Left renal cortex interstitium (tissue), 4 donors: ENCODE measurements at places on chromosomes 16 and 17.

DNA sequence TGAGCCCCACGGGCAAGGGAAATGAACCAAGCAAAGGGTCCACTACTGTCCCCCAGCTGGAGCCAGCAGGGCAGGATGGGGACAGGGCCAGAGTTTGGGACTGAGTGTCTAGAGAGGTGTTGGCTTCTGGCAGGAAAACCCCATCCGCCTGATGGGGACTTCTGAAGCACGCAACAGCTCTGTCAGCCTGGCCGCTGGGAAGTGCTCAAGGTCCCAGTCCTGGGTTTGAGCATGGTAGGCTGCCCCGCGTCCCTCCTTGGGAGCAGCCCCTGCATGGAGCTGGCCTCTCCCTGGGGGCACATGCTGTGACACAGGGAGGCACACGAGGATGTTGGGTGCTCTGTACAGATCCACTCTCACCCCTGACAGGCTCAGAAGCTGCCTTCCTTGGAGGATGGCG is 14.6 kb downstream of the ACE start:
- no peak for DNase-seq

GRCh38 chr16:72829846-72830775 is 217.8 kb downstream of the ZFHX3 start:
- no peak for DNase-seq

- DNase-seq: no peak
Measured at GRCh38 chr16:31400191-31400590, 7.1 kb downstream of the ITGAD start.

DNA sequence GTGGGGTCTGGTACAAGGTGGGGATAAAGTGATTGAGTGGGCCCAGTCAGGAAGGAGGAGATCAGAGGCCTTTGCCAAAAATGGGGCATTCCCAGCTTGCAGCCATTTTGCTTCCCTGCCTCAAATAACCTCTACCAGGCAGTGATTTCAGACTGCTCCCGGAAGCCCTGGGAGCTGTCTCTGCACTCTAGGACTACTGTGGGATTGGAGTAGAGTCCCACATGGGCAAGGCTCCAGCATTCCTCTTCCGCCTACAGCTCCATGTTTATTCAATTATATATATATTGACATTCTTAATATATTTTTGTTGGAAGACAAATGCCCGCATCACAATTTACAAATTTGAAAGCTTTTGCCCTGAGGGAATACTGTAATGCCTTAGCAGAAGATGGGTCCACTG is 13.5 kb downstream of the SUPT6H start:
- no peak for DNase-seq

- DNase-seq: no peak
Measured at GRCh38 chr17:80511222-80512180, 33.1 kb upstream of the RPTOR start.

GRCh38 chr17:33243732-33244131 is 49.4 kb downstream of the ASIC2 start:
- no peak for DNase-seq

DNA sequence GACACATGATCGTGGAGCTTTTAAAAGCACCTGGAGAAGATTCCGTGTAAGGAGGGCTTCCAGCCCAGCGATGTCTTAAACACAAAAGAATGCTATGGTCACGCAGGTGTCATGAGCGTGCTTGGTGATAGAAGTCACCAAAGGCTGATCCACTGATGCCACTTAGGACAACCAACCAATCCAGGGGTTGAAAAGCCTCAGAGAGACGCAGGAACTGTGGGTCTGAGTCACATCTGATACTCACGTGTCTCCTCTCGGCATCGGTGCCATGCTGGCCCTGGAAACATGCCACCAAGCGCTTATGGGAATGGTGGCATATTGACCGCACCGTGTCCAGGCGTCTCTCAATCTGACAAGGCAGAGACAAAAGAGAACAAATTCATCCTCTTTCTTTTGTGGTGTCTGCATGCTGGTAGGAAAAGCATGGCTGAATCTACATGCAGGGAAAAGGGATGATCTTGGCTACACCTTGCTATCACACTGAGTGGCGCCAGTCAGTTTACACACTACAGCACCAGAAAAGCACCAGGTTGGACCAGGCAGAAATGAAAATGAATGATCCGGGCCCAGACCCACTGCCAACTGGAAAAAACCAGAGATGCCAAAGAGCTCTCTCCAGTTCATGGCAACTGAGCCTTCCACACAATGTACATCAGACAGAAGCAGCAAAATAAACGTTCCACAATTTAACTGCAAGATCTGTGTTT is 38.0 kb downstream of the ARHGAP17 start:
- no peak for DNase-seq

DNA sequence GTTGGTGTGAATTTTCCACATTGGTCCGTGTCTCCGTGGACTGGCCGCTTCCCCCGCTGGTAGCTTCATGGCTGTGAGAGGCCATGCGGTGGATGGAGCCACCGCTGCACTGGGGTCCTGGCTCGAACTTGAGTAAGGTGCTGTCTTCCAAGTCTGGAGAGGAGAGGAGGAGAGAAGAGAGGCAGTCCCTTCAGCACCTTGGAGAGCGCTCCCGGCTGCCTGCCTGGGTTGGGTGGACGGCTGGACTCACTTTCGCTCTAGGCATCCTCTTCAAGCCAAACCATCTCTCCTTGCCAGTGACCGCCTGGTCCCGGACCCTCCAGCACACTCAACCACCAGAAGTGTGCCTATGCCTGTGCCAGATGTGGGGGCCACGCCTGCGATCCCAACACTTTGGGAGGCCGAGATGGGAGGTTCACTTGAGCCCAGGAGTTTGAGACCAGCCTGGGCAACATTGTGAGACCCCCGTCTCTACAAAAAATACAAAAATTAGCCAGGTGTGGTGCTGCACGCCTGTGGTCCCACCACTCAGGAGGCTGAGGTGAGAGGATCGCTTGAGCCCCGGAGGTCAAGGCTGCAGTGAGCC is 6.2 kb downstream of the JPH3 start:
- DNase-seq: peak; percentile 56

DNA sequence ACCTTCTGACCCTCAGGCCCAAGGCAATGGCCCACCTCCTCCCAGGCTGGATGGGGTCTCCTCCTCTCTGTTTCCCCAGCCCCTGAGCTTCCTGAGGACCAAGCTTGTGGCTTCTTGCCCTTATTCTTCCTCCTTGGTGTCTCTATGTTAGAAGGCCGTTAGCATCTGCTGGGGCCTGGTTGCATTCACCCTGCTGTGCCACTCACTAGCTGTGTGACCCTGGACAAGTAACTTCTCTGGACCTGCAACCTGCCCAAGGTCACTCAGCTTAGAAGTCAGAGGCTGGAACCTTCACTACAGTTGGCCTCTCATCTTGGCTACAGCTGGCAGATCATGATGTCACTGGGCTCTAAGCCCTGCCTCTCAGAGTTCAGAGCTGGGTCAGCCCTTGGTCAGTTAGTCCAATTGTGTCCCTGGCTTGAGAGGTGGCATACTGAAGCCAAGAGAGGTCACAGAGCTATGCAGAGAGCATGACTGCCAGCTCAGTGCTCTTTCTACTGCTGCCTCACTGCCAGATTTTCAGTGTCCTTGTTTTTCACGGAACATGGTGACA is 3.0 kb downstream of the MT2A start:
- no peak for DNase-seq

- DNase-seq: no peak
Measured at GRCh38 chr16:57643910-57644309, 15.5 kb downstream of the ADGRG1 start.

GRCh38 chr17:72852277-72852938 is 240.1 kb downstream of the SLC39A11 start:
- DNase-seq: no peak

GRCh38 chr17:78826421-78826820 is 14.2 kb downstream of the USP36 start:
- no peak for DNase-seq

DNA sequence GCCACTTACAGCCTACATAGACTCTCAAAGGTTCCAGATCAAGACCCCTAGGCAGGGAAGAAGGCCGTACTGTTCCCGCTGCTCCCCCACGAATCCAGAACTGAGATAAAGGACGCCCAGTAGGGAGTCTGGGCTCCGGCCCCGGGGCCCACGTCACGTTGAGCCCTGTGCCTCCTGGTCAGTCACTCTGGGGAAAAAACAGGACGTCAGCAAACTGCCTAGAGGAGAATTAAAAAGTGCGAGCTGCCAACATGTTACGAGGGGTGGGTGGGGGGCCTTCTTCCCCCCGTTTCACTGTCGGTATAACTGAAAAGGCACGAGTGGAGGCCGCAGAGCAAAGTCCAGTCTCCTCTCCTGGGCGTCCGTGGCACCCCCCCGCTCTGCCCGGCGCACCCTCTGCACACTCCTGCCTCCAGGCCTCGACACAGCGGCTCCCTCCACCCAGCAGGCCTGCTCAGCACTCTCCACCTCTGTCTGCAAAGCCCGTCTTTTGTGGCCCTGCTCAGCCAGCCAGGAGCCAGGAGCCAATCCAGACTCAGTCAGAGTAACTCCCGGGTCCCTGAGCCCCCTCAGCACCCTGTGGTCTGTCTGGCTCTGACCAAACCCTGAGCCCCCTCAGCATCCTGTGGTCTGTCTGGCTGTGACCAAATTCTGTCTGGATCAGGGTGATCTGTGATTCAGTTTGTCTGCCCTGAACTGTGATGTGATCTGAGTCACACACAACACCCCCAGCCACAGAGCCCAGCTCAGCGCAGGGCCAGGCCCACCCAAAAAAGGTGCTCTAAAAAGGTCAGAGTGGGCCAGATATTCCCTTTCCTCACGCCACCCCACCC is 6.2 kb downstream of the ITGAE start:
- no peak for DNase-seq

- no peak for DNase-seq
Measured at GRCh38 chr17:38881600-38882191, 11.8 kb downstream of the LASP1 start.

DNA sequence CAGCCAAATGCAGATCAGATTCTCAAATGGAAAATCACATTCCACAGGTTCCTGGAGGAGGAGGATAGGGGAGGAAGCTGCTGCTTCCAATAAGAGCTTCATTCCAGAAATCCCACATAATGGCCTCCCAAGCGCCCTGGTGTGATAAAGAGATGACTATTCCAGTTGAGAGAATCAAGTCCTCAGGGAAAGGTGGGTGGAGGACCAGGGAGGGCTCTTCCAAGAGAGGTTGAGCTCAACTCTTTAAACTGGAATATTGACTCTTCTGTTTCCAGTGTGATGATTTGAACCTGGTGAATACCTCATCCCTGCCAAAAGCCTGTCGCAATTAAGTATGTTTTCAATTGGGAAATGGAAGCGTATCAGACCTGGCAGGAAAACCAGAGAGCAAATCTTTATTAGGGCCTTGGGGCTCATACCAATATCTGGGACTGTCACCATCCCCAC is 81.4 kb upstream of the DYNLRB2 start:
- DNase-seq: no peak

DNA sequence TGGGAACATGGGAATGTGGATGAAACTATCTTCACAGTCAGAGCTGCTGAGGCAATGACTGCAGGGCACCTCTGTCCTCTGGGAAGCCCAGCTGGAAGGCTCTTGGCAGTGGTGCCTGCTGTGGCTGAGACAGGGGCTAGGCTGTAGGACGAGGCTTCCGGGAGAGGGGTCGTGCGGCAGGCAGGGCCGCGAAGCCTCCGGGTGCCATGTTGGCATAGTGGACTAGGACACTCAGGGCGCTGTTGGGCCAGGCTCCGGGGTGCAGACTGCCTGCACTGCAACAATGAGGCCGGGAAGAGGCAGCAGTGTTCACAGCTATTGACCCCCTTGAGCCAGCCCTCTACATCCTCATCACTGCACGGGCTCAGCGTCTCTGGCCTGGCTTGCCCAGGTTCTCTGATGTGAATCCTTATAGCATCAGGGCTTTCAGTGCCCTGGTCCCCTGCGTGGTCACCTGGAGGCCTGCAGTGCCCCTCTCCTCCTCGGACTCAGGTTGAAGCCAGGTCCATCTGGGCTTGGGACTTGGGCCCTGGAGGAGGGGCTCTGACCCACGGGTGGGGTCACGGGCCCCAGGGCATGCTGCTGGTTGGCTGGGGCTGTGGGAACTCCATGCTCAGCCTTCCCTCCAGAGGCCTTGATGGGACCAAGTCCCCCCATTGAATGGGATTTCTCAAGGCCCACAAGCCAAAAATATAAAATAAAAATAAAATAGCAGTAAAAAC is 91.6 kb downstream of the TNFRSF13B start:
- DNase-seq: no peak

GRCh38 chr17:63514974-63515373 is 8.2 kb upstream of the KCNH6 start:
- DNase-seq: no peak

GRCh38 chr16:51146256-51146924 is 4.7 kb downstream of the SALL1 start:
- DNase-seq: peak; percentile 69

DNA sequence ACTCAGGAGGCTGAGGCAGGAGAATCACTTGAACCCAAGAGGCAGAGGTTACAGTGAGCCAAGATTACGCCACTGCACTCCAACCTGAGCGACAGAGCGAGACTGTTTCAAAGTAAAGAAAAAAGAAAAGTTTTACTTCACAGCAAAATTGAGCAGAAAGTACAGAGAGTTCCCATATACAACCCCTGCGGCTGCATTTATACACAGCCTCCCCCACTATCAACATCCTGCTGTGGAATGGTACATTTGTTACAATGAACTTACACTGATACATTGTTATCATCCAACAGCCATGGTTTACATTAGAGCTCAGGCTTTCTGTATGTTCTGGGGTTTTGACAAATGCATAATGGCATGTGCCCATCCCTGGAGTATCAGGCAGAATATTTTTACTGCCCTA is 2.6 kb upstream of the MTHFSD start:
- DNase-seq: no peak

- DNase-seq: no peak
Measured at GRCh38 chr17:32348483-32348800, 1.5 kb upstream of the ZNF207 start.

- no peak for DNase-seq
Measured at GRCh38 chr17:71970312-71970711, 150.5 kb upstream of the SOX9 start.

DNA sequence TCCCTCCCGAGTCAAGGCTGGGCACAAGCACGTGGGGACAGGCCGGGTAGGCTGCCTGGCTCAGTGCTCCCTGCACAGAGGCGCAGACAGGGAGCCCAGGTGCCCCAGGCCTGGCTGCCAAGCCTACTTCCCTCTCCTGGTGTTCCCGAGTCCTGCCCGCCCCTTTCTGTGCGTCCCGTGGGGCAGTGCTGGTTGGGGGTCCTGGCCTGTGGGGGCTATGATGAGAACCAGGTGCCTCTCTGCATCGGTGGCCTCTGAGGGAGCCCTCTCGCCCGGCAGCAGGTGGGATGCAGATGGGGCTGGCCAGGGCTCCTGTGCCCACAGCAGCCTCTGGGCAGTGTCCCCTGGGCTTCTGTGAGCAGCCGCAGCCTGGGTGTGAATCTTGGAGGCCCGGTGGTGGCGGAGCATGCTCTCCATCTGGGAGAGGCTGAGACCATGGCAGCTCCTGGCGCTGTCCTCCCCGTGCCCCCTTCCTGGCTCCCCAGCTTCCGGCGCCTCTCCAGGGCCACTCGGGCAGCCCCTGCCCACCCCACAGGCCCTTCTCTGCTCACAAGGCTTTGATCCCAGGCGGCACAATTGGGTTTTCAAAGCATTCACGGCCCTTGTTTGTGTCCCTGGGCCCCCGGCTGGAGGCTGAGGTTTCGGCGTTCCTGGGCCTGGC is 7.2 kb downstream of the CENPX start:
- no peak for DNase-seq

GRCh38 chr16:69763599-69763942 is 1.4 kb downstream of the WWP2 start:
- DNase-seq: no peak

GRCh38 chr17:69326377-69327059 is 415 bp downstream of the ABCA5 start:
- no peak for DNase-seq
